RPMI7951 (cell line): ENCODE measurements at places on chromosomes 2 and 18. TPM values are rescaled to one million over a fixed set of nuclear protein-coding genes. Genes with fewer than 3 reads are reported as not detected.

DNA sequence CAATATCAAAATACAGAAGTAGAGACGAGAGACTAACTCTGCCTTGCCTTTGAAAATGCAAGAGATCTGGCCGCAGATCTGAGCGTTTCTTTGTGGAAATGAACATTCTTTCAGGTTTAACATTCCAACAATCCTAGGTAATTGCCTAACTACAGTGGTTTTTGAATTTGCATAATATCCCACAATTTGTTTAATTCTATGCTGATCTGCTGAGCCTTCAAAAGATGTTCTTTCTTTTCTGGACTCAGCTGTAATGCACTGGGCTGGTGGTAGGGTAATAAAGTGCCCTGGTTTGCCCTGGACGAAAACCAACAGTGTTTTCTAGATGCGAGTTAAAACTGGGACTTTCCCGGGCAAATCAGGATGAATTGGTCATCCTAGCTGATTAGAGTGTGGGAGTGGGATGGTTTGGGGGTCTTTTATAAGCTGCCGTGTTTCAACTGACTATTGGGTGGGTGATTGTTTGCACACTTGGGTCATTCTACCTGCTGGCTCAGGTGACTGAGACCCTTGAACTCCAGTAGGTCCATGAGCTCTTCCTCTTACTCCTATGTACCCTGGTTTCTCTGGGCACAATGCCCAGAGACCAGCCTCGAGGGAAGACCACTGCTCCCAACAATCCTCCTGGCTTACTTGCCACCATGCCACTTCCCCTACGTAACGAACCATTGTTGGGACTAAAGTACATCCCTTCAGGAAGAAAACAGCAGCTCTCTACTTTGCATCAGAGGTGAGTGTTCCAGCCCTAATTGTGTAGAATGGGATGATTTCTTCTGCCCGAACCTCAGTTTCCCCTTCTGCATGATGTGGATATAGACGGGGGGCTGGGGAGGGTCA, 3.4 kb upstream of the PAX8 start:
- peak; percentile 75 for DNase-seq

GRCh38 chr2:216474925-216475670, 23.5 kb upstream of the RPL37A start:
- no peak for DNase-seq

DNA sequence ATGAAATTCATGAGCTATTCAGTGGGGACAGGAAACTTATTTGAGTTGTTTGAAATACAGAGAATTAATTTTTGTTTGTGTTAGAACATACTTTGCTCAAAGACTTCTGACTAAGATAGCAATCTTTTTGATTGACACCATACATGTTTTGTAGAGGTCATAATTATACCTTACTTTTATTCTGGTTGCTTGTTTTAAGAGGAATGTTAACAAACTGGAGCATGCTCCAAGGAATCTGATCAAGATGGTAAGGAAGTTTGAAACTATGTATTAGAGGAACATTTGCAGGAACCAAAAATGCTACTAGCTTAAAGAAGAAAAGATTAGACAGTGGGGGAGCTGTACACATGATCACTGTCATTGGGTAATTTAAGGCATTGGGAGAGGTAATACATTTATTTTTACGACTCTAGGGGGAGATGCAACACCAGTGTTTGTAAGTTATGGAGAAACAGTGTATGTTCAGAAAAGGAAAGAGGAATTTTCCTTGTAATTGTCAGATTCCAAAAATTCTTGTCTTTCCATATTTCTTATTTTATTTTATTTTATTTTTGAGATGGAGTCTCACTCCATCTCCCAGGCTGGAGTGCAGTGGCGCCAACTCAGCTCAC, 8.0 kb downstream of the AGFG1 start:
- peak; percentile 37 for DNase-seq

DNA sequence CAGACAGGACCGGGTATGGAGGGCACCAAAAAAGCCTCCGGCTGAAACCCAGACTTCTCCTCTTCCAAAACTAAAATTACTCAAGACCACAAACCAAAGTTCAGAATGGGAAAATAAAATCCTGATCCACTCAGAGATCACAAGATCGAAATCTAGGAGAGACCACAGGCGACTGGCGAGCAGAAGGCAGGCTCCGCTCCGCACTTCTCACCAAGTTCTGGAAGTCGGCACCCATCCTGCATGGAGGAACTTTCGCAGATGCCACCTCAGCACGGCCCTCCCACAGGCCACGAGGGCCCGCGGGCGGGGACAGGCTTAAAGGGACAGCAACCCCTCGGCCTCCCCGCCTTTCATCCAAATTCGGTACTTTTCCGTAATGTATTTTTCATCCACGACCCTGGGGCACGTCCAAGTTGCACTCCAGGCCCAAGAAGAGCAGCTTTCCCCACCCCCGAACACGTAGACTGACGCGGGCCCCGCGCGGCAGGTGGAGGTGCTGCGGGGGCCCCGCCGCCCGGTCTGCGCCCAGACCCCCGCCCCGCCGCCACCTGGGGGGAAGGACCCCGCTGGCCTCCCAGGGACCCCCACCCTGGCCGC, 43.7 kb downstream of the HDLBP start:
- DNase-seq: peak; percentile 89

GRCh38 chr2:129723277-129724020, 256.0 kb upstream of the RAB6C start:
- no peak for DNase-seq

GRCh38 chr2:151159109-151159662, 102.5 kb downstream of the RBM43 start:
- DNase-seq: no peak

DNA sequence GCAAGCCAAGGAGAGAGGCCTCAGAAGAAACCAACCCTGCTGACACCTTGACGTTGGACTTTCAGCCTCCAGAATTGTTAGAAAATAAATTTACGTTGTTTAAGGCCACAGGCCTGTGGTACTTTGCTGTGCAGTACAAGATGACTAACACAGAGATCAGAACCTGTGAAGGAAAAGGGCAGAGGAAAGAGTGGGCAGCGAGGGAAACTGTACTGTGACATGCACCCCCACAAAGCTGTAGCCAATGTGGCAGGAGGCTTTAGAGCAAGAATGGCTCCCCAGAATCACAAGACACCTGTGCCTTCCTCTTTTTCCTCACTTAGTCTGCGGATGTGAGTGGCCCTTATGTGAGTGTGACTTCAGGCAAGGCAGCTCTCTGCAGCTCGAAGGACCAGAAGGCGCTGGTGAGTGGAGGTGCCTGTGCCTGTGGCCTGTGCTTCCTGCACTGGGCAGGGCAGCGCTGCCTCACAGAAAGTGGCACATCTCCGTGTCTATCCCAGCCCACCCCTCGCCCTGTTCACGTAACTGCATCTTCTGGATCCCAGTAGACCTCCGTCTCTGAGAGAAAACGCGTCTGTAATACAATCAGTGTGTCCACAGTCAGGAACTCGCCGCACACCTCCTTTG, 89.5 kb downstream of the MRPS9 start:
- no peak for DNase-seq

DNA sequence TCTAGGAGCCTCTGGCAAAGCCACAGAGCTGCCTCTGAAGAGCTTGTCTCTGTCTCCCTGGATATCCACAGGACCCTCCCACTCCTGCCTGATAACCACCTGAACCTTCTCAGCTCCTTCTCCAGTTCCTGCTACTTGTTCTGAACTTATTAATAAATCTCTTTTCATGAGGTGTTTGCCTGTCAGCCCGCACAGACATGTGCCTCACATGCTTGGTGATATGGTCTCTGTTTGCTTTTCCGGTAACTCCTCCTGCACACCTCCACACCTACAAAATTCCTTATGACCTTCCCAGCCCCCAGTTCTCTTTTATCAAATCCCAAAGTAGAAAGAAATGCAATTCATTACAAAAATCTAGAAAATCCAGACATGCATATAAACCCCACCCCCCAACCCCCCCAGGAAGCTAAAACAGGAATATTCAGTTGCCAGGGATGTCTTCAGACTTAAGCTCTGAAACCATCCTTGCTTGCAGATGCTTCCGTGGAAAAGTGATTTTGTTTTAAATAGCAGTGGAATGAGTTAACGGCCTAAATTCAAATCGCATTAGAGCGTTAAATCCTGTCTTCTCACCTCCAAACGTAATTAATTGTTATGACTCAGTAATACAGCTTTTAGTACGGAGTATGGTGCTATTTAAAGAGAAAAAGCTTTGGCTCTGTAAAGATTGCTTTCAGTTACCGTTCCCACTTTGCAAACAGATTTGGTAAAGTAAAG, 2.1 kb upstream of the PID1 start:
- DNase-seq: no peak

DNA sequence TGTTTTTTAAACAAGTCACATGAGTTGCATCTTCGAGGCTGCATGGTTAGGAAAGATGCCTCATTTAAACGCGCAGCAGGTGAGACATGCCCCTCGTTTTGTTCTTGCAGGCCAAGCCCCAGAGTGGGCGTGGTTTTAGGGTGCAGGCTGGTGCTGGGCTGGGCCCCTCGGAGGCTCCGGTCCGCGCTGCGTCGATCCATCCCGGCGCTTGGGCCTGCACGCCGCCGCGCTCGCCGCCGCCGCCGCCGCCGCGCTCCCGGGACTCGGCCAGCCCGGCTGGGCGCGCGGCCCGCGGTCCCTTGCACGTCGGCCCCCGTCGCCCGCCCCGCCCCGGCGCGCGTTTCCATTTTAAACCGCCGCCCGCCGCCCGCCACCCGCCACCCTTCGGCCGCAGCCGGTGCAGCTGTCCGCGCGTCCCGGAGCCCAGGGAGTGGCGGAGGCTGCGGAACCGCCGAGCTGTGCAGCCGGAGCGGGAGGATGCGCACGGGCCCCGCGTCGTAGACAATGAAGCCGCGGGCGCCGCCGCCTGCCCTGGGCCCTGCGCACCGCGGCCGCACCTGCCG, 175.5 kb downstream of the AGAP1 start:
- peak; percentile 57 for DNase-seq

DNA sequence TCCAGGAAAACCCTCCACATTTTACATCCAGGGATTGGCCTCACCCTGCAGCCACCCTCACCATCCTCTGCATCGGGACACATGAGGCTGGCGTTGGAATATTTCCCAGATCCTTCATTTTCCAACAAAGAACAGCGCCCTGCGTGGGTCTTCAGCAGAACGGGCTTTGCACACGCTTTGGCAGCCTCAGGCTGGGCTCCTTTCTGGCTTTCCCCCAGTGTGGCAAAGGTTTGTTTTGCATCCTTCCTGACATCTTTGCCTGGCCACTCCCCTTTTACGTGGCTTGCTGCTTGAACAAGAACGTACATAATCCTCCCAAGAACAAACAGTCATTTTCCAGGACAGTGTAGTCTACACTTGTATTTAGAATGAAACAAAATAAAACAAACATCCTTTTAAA, 25.6 kb upstream of the GREB1 start:
- DNase-seq: no peak

GRCh38 chr2:168692132-168692744, 110.2 kb upstream of the NOSTRIN start:
- no peak for DNase-seq

DNA sequence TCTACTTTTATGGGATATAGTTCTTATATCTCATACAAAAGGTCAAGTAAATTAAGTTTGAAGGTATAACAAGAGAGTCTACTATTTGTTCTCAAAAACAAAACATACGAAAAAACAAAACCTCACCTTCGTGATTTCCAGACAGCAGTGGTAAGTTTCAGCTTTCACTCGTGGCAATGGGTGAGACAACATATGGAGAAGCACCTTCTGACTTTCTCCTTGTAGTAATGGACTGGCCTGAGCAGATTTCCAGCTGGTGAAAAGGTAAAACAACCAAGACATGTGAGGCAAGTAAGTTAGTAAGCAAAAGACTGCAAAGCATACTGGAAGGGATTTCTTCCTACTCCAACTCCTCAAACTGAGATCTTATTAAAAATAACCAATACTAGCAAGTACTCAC, 39.6 kb downstream of the RTTN start:
- DNase-seq: no peak

Gene HOXD10
- total RNA-seq: not detected in 2 replicates

Gene SLC23A3
- 0.59 TPM in 1 of 2 replicates, not detected in the other for total RNA-seq

Gene TAF4B
- total RNA-seq: 5.2 and 7.6 TPM in 2 replicates

Gene SIX3
- not detected in 2 replicates for total RNA-seq
